ENCODE measurements at places on chromosomes 16 and 17. TPM values are rescaled to one million over a fixed set of nuclear protein-coding genes. Genes with fewer than 3 reads are reported as not detected.

STH gene
- total RNA-seq = not detected

SRL gene
- 0.10 TPM for total RNA-seq

BIRC5 gene
- 16.1 TPM for total RNA-seq

KRTAP4-1 gene
- not detected for total RNA-seq

ABCC12 gene
- total RNA-seq = not detected

HNF1B gene
- total RNA-seq = 0.99 TPM

GALR2 gene
- total RNA-seq = not detected

KRTAP9-4 gene
- total RNA-seq = not detected

CD300H gene
- total RNA-seq = not detected

CHAD gene
- not detected for total RNA-seq

PRAC2 gene
- total RNA-seq = not detected

KRTAP3-1 gene
- not detected for total RNA-seq

MSLN gene
- 2.1 TPM for total RNA-seq

TIMP2 gene
- 322 TPM for total RNA-seq

HOXB6 gene
- total RNA-seq = 48.2 TPM

MYO15A gene
- 0.18 TPM for total RNA-seq

CDT1 gene
- 10.9 TPM for total RNA-seq

USP43 gene
- 0.35 TPM for total RNA-seq

KRT31 gene
- not detected for total RNA-seq

ATAD5 gene
- total RNA-seq = 3.7 TPM

HBM gene
- total RNA-seq = not detected

THUMPD1 gene
- 25.2 TPM for total RNA-seq

KRT17 gene
- total RNA-seq = not detected

KRT20 gene
- total RNA-seq = not detected

QRICH2 gene
- total RNA-seq = 3.5 TPM

PMP22 gene
- 271 TPM for total RNA-seq

TMEM106A gene
- total RNA-seq = 4.7 TPM

SHISA9 gene
- 1.8 TPM for total RNA-seq

FOXN1 gene
- not detected for total RNA-seq

KRTAP9-8 gene
- total RNA-seq = not detected

TP53TG3B gene
- not detected for total RNA-seq

TMC7 gene
- 2.7 TPM for total RNA-seq

AOC2 gene
- 2.0 TPM for total RNA-seq

EPX gene
- total RNA-seq = not detected

TPSG1 gene
- not detected for total RNA-seq

ARHGAP27 gene
- total RNA-seq = 71.2 TPM

CD300LG gene
- total RNA-seq = not detected
